Stimulated activated CD8-positive, alpha-beta memory T cell treated with anti-CD3 and anti-CD28 coated beads, Interleukin-15, amount 100 ng/mL, for 48 hours (primary cell): ENCODE measurements at places on chromosomes 4 and X.

GRCh38 chr4:75514949-75515612, 808 bp downstream of the THAP6 start:
- no peak for DNase-seq

GRCh38 chr4:143700046-143700415, 444 bp downstream of the FREM3 start:
- DNase-seq: no peak

DNA sequence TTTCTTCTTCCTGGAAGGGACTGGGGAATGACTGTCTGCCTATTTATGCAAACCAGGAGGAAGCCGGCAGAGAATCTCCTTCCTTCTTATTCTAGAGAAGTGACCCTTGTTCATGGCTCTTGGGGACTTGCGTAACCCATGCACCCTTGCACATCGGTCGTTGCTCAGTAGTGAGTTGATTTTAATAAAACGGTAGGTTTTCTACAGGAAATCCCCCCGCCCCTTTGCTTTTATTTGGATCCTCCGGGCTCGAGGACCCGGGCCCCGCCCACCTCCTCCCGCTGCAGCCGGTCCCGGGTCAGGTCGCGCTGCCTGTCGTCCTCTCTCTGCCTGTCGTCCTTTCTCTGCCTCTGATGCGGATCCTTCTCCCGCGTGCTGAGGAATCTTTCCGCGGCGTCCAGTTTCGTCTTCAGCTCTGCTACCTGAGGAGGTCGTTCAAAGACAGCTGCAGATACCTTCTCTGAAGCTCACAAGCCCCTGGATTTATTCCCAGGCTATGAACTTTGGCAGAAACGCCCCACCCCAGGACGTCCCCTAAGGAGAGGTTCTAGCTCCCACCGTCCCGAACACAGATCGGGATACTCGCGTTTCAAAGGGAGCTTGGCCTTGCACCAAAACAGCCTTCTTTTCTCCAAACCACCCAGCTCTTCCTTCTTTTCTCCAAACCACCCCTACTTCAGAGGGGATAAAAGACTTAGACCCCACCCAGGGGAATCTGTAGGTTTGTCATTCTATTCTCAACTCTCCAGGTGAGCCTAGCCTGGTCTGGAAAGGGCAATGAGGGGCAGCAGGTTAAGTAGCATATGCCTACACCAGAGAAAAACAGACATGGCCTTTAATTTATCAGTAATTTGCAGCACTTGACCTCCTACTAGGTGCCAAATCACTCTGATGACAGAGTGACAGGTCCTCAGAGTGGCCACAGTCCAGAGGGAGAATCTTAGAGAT, 7.0 kb downstream of the TNIP3 start:
- DNase-seq: no peak

DNA sequence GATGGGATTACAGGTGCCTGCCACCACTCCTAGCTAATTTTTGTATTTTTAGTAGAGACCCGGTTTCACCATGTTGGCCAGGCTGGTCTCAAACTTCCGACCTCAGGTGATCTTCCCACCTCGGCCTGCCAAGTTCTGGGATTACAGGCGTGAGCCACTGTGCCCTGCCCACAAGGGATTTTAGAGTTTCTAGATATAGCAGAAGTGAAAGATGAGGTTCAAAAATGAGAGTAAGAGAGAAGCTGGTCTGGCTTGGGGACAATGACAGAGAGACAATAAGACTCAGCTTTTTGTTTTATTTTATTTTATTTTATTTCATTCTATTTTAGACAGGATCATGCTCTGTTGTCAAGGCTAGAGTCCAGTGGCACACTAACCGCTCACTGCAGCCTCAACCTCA, 30.6 kb downstream of the TRIM61 start:
- no peak for DNase-seq

GRCh38 chr4:38015886-38016515, 55.8 kb downstream of the PTTG2 start:
- no peak for DNase-seq

GRCh38 chr4:53602390-53602789, 11.1 kb upstream of the LNX1 start:
- DNase-seq: no peak

DNA sequence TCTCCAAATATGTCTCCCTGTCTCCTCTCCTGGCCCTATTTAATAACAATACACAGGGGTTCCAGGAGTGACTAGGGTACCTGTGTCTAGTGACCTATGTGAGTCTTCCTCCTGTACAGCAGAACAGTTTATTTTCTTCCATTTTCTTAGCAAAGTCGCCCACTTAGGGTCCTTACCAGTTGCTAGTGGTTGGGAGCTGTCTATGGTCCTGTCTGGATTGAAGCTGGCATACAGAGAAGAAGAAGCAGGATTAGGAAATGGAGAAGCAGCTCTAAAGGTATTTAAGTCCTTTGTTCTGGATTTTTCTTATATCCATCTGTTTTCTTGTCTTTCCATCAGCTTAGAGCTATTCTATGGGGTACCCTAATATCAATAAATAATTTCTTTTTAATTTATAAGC, 587.1 kb upstream of the CPEB2 start:
- DNase-seq: no peak
